ENCODE measurements at places on chromosomes 5 and 9.

DNA sequence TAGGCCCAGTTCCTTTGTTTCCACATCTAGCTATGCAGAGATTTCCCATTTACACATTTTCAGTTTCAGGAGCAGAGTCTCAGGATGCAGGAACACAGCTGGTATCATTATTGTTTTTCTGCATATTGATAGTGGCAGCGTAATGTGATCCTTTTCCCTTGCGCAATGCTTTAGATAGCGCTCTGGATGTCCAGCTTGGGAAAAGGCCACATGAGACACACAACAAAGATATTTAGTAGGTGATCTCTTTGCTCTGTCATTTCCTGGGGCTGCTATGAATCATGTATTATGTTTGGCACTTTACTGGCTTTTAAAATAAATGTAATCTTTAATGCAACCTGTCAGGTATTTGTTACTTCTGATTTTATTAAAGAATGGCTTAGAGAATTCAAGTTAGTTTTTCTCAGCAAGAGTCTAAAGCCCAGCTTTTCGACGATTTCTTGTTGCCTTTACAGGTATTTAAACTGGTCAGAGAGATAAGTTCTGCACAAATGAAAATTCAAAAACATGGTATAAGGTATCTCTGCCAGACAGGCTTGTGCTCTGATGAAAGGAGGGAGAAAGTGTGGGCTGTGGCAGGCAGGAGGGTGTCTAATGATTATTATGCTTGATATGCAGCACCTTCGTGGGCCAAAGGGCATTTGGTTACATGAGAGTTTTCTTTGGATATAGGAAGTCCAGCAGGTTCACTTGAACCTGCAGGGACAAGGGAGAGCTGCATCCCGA, 42.2 kb downstream of the PTTG1 start:
- DNase-seq: no peak

DNA sequence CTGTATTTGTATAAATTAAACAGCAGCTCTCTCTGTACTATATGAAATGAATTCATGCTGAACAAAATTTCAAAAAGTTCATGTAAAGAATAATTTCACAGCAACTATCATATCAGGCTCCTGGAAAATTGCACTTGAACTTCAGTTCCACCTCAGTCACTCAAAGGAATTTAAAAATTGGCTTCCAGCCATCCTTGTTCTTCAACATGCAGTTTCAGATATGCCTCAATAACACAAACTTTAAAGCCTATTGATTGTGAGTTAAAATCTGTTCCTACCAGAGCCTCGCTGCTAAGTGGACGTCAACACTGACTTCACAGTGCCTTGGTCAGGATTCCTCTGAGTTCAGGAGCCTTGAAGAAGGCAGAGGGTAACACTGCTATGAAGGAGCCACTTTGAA, 418.7 kb upstream of the WWC1 start:
- DNase-seq: no peak

DNA sequence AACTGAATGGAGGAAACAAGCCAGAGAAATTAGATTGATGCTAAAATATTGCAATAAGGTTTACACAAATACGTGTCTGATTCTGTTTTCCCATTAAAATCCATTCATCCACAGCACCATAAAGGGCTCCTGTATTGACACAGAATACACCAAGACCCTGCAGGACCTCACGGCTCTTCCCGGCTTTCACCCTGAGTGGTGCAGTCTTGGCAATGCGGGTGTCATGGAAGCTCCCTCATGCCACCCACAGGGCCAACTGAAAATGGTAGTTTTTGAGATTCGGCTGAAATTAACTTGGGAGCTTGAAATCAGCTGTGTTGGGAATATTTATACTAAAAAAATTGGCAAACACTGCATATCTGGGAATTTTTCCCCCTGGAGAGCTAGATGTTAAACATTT, 17.3 kb upstream of the EXOC3 start:
- DNase-seq: peak; percentile 34

- peak; percentile 97 for DNase-seq
These were observed 50.5 kb upstream of the EXOC3 start for GRCh38 chr5:392431-392988.

- DNase-seq: no peak
These were observed 264.0 kb downstream of the PIK3R1 start for GRCh38 chr5:68479524-68479923.

GRCh38 chr5:141743866-141744272, 61.8 kb upstream of the ARAP3 start:
- no peak for DNase-seq

DNA sequence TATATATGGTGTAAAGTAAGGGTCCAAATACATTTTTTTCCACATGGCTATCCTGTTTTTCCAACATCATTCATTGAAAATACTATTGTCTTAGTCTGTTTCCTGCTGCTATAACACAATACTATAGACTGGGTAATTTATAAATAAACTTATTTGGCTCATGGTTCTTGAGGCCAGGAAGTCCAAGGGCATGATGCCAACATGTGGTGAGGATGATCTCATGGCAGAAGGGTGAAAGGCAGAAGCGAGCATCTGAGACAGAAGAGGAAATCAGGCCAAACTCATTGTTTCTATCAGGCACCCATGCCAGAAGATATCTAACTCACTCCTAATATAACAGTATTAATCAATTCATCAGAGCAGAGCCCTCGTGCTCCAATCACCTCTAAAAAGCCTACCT, 42.6 kb downstream of the ANKRD55 start:
- DNase-seq: peak; percentile 44

GRCh38 chr9:14992516-14992915, 82.3 kb upstream of the FREM1 start:
- no peak for DNase-seq

GRCh38 chr9:136787690-136788400, 3.3 kb upstream of the TMEM141 start:
- peak; percentile 86 for DNase-seq

GRCh38 chr5:34474573-34475021, 181.5 kb upstream of the RAI14 start:
- DNase-seq: no peak

DNA sequence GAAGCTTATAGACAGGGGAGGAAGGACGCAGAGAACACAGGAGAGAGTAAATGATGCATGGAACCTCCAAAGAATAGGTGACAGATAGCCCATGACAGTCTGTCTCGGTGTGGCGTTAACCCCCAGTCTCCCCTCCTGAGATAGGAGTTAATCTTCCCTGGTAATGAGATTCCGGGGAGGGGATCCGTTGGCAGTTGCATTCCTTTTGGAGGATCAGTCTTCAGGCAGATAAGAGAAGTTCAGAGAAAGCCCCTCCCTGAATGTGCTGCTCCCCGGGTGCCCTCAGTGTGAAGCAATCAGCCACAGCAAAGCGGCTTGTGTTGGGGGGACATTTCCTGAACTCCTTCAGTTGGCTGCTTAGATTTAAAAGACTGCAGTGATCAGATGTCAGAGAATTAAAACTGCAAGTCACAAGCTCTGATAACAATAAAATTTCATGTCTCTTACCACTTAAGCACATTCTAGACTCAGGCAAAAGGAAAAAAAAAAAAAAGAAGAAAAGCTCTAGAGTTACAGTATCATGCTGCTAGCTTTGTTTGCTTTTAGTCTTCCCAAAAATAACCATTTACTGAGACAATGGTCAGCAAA, 121.1 kb downstream of the EGFLAM start:
- no peak for DNase-seq

DNA sequence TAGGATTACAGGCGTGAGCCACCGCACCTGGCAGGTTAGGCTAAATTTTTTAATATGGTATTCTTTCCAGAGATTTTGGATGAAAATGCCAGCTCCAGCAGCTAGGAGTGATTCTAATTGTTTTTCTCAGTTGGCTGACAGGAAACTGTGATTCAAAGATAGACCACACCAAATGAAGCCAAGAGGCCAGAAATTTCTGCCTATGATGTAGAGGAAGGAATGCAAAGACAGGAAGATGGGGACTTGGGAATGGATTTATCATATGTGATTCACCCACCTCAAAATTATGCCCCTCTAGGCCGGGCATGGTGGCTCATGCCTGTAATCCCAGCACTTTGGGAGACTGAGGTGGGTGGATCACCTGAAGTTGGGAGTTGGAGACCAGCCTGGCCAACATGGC, 53.3 kb downstream of the UGCG start:
- no peak for DNase-seq

DNA sequence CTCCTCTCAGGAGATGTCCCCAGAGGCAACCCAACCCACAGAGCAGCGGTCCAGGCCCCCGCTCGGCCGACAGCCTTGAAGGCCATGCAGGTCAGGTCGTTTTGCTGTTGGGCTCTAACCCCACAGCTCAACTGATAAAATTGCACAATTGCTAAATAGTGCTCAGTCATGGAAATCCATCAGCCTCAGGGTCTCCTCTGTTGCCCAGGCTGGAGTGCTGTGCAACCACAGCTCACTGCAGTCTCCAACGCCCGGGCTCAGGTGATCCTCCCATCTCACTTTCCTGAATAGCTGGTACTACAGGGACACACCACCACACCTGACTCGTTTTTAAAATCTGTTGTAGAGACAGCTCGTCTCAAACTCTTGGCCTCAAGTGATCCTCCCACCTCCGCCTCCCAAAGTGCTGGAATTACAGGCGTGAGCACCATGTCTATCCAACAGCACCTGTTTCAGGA, 18.3 kb downstream of the BRD3OS start:
- no peak for DNase-seq

DNA sequence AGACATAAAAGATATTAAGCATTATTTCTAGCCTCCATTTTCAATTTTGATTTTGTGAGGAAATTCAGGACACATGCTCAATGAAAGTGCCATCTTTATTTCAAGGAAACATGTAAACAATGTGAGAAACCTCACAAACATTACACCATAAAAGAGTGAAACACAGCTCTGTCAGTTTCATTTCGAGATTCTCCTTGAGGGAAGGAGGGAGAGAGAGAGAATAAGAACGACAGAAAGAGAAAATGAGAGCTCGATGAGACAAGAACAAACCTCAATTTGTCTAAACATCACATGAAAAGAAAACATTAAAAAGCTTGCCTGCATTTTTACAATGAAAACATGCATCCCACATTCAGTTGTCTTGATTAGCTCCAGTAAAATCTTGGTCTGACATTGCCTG, 553.5 kb upstream of the MEF2C start:
- DNase-seq: no peak

DNA sequence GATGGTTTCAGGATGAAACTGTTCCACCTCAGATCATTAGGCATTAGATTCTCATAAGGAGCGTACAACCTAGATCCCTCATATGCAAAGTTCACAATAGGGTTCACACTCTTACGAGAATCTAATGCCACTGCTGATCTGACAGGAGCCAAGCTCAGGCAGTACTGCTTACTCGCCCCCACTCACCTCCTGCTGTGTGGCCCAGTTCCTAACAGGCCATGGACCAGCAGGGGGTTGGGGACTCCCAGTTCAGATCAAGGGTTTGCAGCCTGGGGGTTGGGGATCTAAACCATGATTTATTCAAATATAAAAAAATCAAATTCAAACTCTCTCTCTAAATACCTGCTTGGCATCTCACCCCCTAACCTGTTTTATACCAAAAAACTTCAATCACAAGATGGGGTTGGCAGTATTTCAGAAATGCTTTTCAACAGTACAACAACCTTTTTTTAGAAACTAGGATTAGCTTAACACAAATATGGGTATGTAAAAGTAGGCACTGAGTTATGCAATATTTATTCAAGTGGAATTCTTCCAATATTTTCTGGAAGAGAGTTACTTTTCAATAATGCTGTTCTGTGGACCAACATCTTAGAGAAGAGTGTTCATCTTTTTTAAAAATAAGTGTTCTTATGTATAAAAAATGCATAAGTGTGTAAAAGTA, 30.1 kb upstream of the SLC12A2 start:
- no peak for DNase-seq
